ENCODE measurements at places on chromosomes 2 and 18.

DNA sequence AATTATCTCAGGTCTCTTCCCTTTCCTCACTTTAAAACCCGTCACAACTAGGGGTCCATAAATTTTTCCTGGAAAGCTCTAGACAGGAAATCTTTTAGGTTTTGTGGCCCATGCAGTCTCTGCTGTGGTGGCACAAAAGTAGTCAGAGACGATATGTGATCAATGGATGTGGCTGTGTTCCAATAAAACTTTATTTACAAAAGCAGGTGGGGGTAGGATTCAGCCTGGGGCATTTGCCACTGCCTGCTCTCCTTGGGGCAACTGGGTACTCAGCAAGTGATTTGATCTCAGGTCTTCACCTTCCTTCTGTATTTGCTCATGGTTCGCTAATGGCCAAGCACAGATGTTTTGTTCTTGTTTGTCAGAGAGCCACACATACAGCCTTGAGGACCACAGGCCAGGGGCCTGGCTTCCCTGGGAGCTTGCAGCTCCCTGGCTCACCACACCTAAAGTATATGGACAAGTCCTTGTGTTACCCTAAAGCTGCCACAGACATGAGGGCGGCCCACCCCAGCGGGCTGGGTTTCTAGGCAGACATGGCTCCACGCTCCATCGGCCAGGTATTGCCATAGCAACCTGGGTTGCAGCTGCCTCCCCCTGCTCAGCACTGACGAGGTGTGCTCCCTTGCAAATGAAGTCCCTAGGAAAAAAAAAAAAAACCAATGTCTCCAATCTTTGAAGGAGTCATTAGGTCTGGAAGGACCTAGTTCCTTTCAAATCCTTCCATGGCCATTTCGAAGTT is 89.7 kb upstream of the YWHAQ start:
- DNase-seq: no peak

DNA sequence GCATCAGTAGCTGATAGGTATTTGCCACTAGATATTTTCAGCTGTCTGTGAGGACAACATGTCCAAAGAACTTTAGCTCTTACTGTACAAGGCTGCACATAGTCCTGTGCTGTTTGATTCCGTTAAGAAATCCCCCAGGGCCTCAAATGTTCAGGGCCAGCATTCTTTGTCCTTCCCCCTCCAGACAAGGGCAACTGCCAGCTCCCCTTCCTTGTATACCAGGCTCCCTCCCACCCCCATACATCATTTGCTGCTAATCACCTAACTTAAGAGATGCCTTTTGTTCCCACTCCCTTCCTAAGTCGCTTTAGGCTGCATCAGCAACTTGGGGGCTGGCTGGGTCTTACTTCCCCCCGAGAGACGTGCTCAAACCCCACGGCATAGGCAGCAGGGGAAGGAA is 138.7 kb downstream of the CDH20 start:
- DNase-seq: no peak

- DNase-seq: no peak
Observed at GRCh38 chr2:32627441-32627813, 423 bp upstream of the TTC27 start.

DNA sequence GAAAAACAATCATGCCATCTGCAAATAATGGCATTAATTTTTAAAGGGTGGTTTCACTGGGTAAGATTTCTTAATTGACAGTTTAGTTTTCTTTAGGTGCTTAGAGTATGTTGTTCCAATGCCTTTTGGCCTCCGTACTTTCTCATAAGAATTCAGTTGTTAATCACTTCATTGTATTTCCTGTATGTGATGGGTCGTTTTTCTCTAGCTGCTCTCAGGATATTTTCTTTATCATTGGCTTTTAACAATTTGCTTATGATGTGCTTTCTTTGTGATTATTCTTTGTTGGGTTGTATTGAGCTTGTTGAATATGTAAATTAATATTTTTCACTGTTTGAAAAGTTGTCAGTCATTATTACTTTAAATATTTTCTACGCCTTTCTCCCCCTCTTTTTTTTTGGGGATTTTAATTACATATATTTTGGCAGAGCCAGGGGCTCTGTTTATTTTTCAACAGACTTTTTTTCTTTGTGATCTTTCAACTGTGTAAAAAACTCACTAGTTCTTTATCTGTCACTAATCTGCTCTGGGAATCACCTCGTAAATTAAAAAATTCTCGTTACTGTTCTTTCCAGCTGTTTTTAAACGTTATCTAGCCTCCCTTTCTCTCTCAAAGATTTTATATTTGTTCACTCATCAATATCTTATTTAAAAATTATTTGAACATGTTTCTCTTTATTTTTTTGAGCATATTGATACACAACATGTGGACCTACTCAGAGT is 56.2 kb upstream of the IL1R1 start:
- DNase-seq: no peak

DNA sequence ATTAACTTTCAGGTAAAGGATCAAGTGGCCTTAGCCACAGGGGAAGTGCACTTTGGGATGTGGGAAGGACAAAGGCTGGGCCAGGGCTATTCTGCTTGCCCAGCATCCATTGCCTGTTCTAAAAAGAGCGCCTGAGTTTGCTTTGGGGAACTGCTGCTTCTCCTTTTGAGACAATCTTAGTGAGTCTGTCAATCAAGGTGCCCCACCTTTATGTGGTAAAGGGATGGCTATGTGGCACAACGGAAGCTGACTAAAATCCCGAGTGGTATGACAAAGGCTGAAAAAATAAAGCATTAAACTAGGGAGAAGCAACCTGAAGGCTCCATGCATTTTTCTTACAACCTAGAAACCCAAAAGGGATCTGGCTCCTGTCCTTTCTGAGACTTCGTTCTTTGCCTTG is 540.5 kb downstream of the SLC4A3 start:
- DNase-seq: no peak

DNA sequence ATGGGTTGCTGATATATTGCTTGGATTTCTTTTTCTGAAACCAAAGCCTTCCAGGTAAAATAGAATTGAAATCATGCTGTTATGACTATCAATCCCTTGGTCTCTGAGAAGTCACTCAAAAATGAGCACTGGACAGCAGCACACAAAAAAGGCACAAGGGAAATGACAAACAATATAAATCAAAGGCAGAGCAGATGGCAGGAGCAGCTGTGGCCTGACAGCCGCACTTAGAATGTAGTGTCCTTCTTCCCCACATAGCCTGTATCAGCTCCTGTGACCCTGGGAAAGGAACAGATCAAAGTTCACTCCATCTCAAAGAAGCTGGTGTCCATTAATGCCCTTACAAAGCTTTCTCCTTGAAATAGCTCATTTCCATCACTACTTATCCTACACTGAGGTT is 326.7 kb downstream of the SUCLG1 start:
- no peak for DNase-seq

DNA sequence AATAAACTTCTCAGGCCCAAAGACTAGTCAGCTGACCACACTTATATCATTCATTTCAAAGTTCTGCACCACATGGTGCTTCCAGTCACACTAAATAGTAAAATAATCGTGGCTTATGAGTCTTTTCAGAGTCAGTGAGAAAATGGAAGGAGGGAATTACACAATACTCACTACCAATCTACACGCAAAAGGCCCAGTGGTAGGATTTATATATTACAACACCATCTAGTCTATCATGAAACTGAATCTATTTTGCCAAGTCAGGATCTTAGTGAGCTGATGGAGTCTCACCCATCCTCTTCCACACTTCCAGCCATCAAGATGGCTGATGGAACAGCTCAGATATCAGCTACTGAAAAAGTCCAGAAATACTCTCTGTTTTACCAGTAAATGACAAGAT is 21.9 kb downstream of the INO80D start:
- no peak for DNase-seq

GRCh38 chr18:23159344-23159743 is 24.1 kb downstream of the CABLES1 start:
- DNase-seq: no peak

DNA sequence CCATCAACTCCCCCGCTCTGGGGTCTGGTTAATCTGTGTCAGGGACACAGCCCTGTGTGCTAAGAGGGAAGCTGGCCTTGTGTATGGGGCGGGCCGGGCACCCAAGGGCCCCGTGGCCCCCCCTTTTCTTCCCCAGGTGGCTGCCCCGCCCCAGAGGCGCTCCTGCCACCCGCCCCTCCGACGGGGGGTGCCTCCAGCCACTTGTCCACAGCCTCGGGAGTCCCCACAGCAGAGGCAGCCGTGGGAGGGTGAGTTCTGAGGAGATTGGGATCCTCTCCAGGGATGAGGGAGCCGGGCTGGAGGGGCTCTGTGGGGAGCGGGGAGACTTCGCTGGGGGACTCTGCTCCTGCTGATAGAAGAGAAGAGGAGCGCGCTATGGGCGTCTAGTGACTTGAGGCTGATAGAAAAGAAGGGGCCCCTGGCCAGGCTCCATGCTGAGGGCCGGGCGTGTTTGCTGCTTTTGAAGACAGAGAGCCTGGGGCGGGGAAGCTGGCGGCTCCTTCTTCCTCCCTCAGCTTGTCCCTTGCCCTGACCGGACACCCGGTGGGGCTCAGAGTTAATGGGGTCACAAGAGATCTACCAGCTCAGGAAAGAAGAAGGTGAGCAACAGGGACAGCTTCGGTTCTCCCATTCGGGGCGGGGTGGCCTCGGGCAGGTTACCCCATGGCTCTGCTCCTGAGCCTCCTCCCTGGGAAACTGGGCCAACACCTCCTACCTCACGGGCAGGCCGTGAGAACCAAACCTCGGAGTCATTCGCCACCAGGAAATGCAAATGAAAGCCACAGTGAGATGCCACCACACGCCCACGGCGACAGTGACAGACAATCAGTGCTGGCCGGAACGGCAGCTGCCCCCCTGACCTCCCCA is 89.4 kb upstream of the TAF1B start:
- no peak for DNase-seq

DNA sequence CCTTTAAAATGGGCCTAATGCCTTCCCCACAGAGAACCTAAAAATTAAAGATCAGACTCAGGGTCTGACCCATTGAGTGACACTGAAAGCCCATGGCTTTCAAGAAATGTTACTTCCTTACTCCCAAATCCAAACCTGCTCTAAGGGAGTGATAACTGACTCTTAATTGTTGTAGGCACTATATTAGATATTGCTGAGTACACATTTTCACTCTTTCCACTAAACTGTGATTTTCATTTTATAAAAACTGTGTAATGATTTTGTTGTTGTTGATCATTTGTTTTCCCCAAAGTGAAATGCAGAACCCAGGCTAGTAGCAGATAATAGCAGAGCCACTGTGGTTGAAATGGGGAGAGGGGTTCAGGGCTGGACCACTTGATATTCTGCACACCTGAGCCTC is 87.1 kb downstream of the LRRTM1 start:
- DNase-seq: no peak

- DNase-seq: no peak
Observed at GRCh38 chr18:37303009-37303408, 262.6 kb downstream of the CELF4 start.

- no peak for DNase-seq
Observed at GRCh38 chr2:10964052-10964790, 52.5 kb downstream of the KCNF1 start.

DNA sequence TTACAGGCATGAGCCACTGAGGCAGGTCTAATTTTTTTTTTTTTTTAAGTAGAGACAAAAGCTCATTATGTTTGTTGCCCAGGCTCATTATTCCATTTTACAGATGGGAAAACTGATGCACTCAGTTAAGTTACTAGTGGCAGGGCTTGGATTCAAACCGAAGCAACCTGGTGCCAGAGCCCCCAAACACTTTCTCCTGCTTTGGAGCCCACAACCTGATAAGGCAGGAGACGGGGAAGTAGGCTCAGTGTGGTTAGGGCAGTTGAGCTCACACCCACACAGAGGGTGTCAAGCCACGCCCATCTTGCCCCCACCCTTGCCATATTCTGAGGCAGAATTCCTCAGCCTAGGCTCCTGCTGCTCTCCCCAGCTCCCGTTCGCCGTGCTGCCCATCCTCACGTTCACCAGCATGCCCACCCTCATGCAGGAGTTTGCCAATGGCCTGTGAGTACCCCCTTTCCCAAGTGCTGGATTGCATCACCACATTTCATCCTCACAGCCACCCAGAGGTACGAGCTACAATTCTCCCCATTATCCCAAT is 5.8 kb upstream of the CTDSP1 start:
- no peak for DNase-seq

GRCh38 chr18:9927392-9928063 is 13.7 kb downstream of the VAPA start:
- no peak for DNase-seq

GRCh38 chr18:49411928-49412327 is 48.5 kb downstream of the DYM start:
- no peak for DNase-seq

Data from stimulated activated CD4-positive, alpha-beta T cell treated with anti-CD3 and anti-CD28 coated beads, Interleukin-1b, Interleukin-23, amount 100 ng/mL, for 1 hour (primary cell).